ENCODE measurements at places on chromosomes 1 and 21.
A peak's percentile ranks its signal among the peaks of the same experiment; 100 is the strongest.

DNA sequence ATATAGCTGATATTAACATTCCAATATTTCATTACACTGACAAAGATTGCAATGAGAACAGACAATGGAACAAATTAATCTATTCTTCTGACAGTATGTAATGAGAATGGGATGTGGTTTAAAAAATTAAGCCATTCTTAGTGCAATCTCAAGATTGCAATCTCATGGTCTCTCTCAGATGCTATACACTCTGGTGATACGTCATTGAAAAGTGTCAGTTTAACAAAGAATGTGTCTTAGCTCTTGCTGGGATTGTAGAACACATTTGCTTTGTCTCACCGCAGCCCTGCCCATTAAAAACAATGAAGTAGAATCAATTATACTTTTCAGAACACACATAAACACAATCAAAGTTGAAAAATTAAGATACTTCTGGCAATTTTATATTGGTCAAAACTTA, 55.2 kb downstream of the LRRC53 start:
- DNase-seq = no peak

GRCh38 chr1:30725450-30726095, 2.2 kb upstream of the MATN1 start:
- DNase-seq = no peak

GRCh38 chr1:118927427-118928187, 60.5 kb downstream of the TBX15 start:
- no peak for DNase-seq

DNA sequence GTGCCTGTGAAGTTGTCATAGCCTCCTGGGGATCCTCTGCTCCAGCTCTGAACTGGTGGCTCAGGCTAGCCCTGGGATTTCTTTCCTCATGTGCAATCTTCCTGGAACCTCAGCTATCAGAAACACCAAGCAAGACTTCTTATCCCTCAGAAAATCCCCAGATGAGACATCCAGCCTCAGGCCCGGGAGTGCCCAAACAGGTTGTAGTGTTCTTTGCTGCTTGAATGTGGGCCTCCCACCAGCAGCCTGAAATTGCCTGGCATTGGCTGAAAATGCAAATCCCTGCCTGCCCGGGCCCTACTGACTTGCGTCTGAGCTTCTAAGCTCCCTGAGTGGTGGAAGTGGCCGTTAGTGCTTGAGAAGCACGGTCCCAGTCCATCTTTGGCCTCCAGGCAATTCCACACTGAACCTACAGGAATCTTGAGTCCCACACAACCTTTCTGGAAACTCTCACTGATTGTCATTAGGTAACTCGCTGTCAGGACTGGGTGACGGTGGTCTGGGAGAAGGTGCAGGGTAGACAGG, 146.8 kb downstream of the ZBTB18 start:
- no peak for DNase-seq

GRCh38 chr1:117026361-117026760, 24.8 kb downstream of the CD101 start:
- DNase-seq = no peak

- no peak for DNase-seq
Observed at GRCh38 chr1:45796946-45797345, 6.5 kb upstream of the MAST2 start.

DNA sequence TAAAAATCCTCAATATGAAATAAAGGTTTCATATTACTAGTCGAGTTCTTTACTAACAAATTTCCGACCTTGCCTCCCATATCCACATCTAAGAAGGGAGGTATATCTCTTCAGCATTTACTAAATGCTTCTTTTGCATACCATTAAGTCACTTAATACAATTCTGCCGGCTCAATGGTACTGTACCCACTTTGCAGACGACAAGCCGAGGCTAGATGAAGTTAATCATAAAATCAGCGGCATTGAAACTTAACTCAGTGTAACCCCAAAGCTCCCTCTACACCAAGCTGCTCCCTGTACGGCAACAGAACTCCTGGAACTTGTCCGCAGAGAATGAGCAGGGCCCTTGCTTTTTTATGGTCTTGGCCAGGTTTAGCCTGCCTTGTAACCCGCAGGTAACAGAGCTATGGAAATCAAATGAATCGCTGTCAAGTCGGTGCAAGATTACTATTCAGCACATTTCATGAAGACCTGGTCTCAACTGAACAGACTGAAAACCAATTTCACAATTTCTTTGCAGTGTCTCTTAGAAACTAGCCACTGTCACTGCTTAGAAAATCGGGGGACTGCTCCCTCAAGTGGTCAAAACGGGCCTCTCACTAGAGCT, 738 bp downstream of the INTS7 start:
- DNase-seq = no peak

GRCh38 chr1:197859024-197859423, 43.4 kb upstream of the C1orf53 start:
- DNase-seq = no peak

- DNase-seq = no peak
Observed at GRCh38 chr1:178150610-178151009, 56.7 kb downstream of the RASAL2 start.

DNA sequence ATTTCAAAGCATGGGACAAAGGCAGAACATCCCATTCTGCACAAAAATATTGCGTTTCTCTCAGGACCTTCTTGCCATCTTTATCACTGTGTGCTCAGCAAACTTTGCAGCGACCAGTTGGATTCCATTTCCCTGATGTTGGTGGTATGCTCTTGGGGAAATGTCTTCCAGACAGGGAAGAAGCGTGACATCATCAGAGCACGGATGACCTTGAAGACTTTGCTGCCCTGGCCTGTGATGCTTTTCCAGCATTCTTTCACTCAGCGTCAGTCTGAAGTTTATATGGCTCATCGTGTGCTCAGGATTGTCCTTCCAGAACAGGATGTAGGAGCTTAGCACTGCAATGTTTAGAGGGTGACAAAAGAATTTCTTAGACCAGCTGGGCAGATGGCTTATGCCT, 131.4 kb upstream of the F3 start:
- no peak for DNase-seq

DNA sequence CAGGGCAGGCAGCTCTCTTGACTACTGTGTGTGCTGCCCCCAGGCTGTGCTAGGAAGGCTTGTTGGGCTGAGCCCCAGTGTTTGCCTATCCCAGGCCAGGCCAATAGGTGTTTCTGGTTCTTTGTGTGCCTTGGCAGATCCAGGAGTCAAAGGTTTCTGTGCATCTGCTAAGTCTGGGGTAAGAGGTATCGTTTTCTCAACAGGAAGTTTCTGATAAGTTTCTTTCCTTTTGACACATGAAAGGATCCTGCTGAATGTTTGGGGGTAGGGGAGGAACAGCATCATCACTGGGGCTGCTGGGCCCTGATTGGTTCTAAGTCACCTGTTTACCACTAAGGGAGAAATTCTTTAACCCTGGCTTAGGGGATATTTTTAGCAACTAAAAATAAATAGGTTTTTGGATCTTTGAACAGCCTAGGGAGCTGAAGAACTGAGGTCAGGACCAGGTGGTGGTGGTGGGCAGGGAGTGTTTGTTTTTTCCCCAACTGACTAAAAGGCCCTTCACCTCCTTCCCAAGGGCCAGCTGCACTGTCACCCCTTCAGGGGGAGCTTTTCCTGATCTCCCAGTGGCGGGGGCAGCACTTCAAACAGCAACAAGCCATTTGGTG, 85.1 kb downstream of the KCNN3 start:
- peak; percentile 11 for DNase-seq

GRCh38 chr1:56961426-56961825, 4.4 kb downstream of the C8B start:
- DNase-seq = no peak

DNA sequence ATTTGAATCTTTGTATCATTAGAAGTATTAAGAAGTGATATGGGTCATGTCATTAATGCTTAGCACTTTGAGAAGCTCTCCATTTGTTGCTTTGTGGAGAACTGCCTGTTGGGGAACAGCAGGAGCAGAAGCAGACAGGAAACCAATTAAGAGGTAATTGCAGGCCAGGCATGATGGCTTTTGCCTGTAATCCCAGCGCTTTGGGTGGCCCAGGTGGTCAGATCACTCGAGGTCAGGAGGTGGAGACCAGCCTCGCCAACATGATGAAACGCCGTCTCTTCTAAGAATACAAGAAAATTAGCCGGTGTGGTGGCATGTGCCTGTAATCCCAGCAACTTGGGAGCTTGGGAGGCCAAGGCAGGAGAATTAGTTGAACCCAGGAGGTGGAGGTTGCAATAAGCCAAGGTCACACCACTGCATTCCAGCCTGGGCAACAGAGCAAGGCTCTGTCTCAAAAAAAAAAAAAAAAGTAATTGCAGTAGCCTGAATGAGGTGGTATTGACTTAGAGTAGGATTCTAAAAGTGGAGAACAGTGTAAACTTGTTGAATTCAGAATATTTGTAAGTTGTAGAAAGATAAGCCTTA, 57.8 kb upstream of the FASLG start:
- DNase-seq = no peak

DNA sequence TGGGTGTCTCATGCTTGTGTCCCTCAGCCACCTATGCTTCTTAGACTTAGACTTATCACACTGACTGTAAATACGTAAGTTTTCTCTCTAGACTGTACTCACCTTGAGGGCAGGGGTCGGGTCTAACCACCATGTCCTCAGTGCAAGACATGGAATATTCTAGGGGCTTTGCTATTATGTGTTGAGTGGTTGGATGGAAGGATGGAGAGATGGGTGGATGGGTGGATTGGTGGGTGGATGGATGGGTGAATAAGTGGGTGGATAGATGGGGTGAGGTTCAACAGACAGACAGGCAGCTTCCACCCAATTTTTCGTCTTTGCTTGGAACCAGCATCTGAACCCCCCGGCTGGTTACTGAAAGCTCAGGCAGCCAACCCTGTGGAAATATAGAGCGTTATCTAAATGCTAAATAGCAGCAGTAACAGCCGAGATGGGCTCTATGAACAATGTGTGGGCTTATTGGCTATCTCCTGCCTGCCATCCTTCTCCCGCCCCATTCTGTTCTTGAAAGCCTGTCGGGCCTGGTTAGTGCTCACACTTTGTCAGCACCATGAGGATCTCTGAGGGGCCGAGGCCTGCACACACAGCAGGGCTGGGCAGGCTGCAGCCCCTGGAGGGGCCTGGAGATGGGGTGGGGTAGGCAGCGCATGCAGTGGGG, 130.7 kb downstream of the ACTL8 start:
- no peak for DNase-seq

GRCh38 chr1:227808566-227808965, 6.9 kb upstream of the PRSS38 start:
- no peak for DNase-seq

DNA sequence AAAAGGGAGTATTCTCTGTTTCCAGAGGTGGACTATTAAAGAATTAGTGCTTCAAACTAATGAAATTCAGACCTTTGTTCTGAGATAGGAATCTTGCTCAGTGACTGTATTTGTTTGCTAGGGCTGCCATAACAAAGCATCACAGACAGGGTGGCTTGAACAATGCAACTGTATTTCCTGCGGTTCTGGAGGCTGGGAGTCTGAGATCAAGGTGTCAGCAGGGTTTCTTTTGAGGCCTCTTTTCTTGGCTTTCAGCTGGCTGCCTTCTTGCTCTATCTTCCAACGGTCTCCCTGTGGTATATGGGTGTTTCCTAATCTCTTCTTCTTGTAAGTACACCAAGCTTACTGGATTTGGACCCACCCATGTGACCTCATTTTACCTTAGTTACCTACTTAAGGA, 264.6 kb upstream of the PROX1 start:
- DNase-seq = no peak

DNA sequence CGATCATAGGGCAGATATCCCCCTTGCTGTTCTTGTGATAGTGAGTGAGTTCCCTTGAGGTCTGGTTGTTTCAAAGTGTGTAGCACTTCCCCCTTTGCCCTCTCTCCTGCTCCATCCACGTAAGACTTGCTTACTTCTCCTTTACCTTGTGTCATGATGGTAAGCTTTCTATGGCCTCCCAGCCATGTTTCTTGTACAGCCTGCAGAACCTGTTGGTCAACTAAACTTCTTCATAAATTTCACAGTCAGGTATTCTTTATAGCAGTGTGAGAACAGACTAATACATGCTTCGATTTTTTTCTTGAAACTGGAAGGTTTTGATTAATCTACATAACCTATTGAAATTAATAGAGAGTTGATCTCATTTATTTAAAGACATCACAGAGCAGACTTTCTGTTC, 302.5 kb upstream of the PBX1 start:
- no peak for DNase-seq

DNA sequence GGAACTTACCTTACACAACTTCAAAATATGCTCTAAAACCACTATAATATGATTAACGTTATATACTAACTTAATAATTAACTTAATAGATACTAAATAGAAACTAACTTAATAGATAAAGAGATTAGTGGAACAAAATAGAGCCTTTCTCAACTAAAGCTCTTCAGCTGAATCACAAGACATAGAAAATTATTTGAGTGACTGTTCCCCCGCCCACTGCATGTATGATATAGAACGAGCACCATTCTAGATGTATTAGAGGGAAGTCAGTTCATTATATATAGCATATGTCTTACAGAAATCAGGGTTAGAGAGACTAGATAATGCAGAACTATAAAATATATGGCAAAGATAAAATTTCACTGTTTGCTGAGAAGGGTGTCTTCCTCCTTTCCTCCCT, 16.3 kb downstream of the LYPLAL1 start:
- no peak for DNase-seq

DNA sequence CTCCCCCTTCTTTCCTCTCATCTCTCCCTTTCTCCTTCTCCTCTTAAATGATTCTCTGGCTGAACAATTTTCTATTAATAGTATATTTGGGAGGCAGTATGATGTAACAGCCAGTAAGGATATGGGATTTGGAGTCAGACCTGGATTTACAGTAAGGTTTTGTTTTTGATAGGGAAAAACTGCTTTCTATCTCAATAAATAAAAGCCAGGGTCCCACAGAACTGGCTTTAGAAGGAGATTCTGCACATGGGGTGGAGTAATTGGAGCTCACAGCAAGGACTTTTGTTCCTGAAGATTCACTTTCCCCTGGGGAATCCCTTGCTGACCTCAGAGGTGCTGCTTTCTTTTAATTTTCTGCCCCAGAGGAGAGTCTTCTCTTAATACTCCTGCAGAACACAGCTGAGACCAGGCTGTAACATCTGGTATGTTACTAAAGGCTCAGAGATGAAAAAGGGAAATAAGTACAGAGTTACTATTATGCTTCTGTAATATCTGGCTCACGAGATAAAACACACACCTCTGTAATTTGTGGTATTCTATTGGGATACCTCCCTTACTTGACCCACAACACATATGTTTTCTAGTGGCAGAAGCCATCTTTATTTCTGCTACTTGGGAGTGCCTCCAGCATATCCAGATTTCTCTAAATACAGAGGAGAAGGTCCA, 13.4 kb downstream of the EPB41 start:
- no peak for DNase-seq

Data from effector CD4-positive, alpha-beta T cell (primary cell).